Hepatocyte (in vitro differentiated cells): ENCODE measurements at places on chromosomes 2 and 18. TPM values are rescaled to one million over a fixed set of nuclear protein-coding genes. Genes with fewer than 3 reads are reported as not detected.

DNA sequence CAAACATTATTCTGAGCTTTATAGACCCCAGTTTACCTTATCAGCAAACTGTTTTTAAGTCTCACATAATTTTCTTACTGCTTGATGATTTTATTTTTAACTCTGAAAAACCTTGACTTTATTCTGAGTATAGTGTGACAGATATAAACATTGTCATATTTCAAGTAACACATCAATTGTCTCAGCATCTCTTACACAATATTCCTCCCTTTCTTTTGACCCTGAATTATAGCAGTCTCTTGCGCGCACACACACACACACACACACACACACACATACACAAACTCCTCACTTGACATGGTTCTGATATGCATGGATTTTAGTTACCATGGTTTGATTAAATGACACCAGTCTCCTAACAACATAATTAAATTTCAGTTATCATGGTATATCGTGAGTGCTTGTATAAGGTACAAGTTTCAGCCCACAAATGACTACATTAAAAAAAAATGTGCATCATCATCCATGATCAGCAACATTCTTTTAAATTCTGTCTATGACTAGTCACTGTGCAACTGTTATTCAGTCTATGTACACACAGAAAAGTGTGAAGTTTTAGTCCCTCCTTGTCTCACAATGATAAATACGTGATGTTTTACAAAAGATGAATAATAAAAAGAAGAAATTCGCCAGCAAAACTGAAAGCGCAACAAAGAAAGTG is 39.5 kb upstream of the TACR1 start:
- H3K27ac ChIP-seq = no peak overlapping the region
- H3K4me3 ChIP-seq = no peak overlapping the region
- no peaks in the 10 kb centered on the region for H3K4me1 ChIP-seq
- no peaks in the 10 kb centered on the region for H3K27me3 ChIP-seq
- no peak for DNase-seq
- no peaks in the 10 kb centered on the region for H3K36me3 ChIP-seq

GRCh38 chr18:42536442-42536841 is 579.0 kb downstream of the RIT2 start:
- no peaks in the 10 kb centered on the region for H3K27me3 ChIP-seq
- no peak for DNase-seq
- no peaks in the 10 kb centered on the region for H3K36me3 ChIP-seq
- no peak overlapping the region for H3K4me3 ChIP-seq
- no peak overlapping the region for H3K27ac ChIP-seq

- no peaks in the 10 kb centered on the region for H3K27me3 ChIP-seq
- no peak overlapping the region for H3K4me3 ChIP-seq
- H3K4me1 ChIP-seq = no peaks in the 10 kb centered on the region
- H3K36me3 ChIP-seq = no peaks in the 10 kb centered on the region
- H3K27ac ChIP-seq = no peak overlapping the region
Observed at GRCh38 chr2:68747413-68747812, 12.8 kb downstream of the ARHGAP25 start.

DNA sequence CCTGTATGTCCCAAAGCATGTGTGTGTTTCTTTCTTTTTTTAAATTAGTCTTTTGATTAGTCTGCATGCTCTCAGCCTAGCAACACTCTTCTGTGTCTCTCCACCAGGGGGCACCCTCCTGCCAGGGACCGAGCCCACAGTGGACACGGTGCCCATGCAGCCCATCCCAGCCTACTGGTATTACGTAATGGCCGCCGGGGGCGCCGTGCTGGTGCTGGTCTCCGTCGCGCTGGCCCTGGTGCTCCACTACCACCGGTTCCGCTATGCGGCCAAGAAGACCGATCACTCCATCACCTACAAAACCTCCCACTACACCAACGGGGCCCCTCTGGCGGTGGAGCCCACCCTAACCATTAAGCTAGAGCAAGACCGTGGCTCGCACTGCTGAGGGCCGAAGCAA is 93.8 kb downstream of the NRP2 start:
- H3K4me1 ChIP-seq = peaks cover 12% of the 10 kb centered on the region
- H3K36me3 ChIP-seq = no peaks in the 10 kb centered on the region
- peak; percentile 48 for DNase-seq
- no peak overlapping the region for H3K4me3 ChIP-seq

GALR1 gene
- 0.07 and 0.36 TPM in 2 replicates for total RNA-seq

SMCHD1 gene
- total RNA-seq = 48.9 and 63.9 TPM in 2 replicates
